NK-92 treated with Interleukin-12 subunit alpha and Interleukin-12 subunit beta, amount 100 ng/mL, for 24 hours (cell line): ENCODE measurements at places on chromosomes 6 and 20.
A peak's percentile ranks its signal among the peaks of the same experiment; 100 is the strongest.

DNA sequence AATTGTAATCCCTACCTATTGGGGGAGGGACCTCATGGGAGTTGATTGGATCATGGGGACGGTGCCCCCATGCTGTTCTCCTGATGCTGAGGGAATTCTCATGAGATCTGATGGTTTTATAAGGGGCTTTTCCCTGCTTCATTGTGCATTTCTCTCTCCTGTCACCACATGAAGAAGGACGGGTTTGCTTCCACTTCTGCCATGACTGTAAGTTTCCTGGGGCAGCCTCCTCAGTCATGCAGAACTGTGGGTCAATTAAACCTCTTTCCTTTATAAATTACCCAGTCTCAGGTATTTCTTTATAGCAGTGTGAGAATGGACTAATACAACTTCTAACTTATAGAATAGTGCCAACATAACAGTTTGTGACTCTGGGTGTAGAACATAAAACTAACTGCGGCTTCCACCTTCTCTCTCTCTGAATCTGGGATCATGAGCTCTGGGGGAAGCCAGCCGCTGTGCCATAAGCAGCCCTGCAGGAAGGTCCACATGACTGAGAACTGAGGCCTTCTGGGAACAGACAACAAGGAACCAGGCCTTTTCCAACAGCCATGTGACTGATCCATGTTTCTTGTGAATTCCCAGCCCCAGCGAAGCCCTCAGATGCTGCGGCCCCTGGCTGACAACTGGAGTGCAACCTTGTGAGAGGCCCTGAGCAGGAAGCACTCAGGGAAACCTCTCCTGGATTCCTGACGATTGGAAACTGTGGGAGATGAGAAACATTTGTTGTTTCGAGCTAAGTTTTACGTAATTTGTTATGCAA lies 3.4 kb upstream of the HLA-A start:
- DNase-seq, result no peak

DNA sequence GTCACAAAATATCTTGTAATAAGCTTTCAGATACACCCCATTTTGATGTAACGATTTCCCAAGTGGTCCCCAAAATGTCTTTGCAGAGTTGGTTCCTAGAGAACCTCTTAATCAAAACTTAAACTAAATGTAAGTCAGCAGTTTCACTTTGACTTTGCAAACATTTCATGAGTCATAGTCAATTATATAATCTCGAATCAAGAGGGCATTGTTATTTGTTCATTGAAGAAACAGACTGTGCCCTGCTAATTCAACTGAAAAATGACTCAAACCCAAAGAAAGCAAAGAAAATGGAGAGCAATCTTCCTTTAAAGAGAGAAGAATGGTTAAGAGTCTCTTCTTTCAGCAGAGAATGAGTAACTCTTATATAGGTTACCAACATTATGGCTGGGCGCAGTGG lies 58.3 kb downstream of the IPCEF1 start:
- DNase-seq, result no peak

GRCh38 chr20:48308232-48308781 lies 519.5 kb downstream of the PREX1 start:
- no peak for DNase-seq

- DNase-seq, result no peak
Observed at GRCh38 chr20:50813101-50813643, 18.3 kb downstream of the BCAS4 start.

GRCh38 chr6:125003070-125003469 lies 40.8 kb downstream of the RNF217 start:
- DNase-seq, result no peak

DNA sequence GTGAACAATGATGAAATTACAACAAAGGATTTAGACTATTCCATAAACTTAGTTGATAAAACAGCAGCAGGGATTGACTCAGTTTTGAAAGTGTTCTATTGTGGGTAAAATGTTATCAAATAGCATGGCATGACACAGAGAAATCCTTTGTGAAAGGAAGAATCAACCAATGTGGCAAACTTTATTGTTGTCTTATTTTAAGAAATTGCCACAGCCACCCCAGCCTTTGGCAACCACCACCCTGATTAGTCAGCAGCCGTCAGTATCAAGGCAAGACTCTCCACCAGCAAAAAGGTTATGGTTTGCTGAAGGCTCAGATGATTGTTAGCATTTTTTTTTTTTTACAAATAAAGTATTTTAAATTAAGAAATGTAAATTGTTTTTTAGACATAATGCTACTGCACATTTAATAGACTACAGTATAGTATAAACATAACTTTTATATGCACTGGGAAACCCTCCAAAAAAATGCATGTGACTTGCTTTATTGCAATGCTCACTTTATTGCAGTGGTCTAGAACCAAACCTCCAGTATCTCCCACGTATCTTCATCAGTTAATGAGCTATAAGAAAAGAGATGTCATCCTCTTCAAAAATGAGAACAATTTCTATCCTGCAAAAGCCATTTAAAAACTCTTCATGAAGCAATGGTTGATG lies 162.7 kb downstream of the SOBP start:
- DNase-seq, result no peak

DNA sequence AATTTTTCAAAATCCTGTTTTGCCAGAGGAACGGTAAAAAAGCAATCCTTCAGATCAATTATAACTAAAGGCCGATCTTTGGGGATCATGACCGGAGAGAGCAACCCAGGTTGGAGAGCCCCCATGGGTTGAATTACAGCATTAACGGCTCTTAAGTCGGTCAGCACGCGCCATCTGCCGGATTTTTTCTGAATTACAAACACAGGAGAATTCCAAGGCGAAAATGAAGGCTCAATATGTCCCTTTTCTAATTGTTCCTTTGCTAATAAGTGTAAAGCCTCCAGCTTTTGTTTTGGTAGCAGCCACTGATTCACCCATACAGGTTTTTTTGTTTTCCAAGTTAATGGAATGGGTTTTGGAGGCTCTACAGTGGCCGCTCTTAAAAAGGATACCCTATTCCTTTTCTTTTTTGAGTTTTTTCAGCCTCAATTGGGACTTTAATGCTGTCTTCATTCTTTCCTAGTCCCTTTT lies 16.9 kb upstream of the PTCRA start:
- peak; percentile 41 for DNase-seq

- DNase-seq, result no peak
Observed at GRCh38 chr20:5316188-5317158, at the start of gene PROKR2. TSS of gene PROKR2 (minus strand) at chr20:5316954. CDS start at chr20:5314369, 2,585 bp downstream.

- no peak for DNase-seq
Observed at GRCh38 chr6:100485268-100485667, 20.5 kb upstream of the SIM1 start.

- DNase-seq, result no peak
Observed at GRCh38 chr6:296151-297122, 4.2 kb downstream of the DUSP22 start.

DNA sequence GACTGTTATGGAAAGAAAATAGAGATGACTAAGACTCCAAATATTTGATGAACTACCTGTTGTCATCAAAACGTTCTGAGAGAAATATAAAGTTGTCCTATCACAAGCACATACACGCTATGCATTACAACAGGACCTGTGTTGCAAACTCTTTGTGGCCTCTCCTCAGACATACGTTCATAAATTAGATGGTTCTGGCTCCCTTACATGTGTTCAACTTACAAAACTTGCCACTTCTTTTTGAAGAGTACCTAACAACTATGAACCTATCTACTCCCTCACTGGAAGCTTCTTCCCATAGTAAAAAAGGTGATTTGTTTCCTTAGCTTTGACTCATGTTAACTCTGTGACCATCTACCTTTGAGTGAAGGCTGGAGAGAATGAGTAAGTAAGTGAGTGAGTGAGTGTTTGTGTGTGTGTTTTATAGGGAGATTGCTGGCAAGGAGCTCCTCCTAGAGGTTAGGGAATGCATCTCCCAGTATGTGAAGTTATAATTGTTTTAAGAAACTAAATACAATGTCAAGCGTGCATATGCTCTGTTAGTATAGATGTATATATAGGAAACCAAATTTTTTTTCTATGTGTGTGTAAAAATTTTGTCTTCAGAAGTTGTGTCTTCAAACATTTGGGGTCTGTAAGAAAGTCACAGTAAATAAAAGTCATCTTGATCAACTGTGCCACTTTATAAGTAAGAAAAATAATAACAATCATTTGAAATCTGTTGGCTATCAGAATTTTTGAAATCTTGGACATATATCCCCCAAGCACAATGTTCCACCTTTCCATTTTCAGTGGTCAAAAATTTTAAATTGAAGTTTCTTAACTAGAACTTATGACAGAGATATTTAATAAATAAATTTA lies 1211.1 kb upstream of the GJE1 start:
- no peak for DNase-seq

- no peak for DNase-seq
Observed at GRCh38 chr20:58001381-58001780, 227.1 kb downstream of the ANKRD60 start.

DNA sequence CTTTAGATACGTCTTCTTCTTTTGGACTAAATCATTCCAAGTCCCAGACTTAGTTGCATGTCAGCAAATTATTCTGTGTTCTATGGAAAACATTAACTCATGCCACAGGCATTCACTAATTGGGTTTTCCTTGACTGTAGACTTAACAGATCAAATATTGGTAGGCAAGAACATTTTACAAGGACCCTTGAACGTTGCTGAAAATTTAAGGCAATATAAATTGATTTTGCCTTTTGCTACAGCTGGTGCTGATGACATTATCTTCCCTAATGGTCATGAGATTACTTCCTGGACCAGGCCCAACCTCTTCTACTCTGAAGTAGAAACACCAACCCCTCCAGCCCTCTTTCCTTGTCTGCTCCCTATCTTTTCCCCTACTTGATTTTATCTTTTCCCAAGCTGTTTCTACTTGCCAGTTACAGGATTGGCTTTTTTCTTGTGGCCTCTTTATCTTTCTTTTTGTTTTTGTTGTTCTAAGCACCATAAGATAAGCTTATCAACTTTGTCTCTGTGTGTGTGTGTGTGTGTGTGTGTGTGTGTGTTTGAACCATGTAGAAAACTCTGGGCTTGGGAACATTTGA lies 514.0 kb upstream of the SOX4 start:
- DNase-seq, result no peak

DNA sequence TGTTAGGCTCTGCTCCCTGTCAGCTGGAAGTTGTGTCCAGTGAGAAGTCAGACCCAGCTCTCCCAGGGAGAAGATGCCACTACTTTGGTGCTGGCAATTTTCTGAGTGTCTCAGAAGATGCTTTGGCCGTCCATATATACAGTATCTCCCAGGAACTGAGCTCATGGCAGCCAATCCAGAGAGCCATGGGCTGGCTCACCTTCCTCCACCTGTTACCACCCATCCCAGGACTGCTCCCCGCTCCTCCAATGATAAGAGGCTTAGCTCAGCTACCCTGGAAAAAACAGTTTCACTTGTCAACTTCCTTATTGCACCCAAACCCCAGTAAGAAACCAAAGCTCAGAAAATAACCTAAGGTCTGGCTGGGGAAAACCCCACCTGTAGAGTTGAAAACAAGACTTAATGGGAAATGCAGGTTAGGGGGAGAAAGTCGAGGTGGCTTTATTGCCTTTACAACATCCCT lies at the start of gene BNIP5:
TSS of gene BNIP5 (minus strand) at position 110 of the 463 bp plus-strand sequence. CDS start 6,198 bp downstream, outside the sequence.
- no peak for DNase-seq

GRCh38 chr6:113493991-113494390 lies 363.2 kb upstream of the MARCKS start:
- DNase-seq, result no peak

DNA sequence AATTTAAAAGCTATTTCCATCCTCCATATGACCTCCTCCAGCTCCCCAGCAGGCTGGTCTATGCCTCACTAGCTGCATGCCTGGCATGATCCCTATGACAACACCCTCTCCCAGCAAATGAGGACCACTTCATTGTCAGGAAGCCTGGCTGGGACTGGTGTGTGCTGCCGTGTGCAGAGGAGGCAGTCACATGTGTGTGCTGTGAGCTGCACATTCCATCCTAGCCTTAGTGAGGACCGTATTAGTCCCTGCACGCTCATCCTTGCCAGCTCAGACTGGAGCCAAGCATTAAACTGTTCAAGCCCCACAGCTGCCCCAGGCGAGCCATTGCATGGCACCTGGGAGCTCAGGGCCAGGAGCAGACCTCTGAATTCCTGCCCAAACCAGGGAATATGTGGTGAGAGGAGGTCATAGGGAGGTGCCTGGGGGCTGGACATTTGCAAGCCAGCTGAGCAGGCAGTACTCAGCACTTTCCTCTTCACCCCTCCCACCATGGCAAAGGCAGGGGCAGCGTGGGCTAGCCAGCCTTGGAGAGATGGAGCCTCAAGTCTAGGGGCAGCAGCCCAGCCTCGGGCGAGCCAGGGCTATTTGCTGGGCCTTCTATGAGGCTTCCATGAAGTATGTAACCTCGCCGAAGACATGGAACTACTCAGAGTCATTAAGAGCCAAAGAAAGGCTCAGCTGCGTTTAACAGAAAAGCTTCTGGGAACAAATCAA lies 8.7 kb upstream of the CCN5 start:
- no peak for DNase-seq

GRCh38 chr20:63057171-63058117 lies 50.7 kb upstream of the BHLHE23 start:
- no peak for DNase-seq

- DNase-seq, result no peak
Observed at GRCh38 chr20:3797592-3798372, 1.7 kb downstream of the CDC25B start.

- no peak for DNase-seq
Observed at GRCh38 chr20:919491-919916, 3.4 kb upstream of the ANGPT4 start.
